ENCODE measurements at places on chromosomes 12 and 14.

- DNase-seq = peak; percentile 26
Observed at GRCh38 chr12:108193917-108194316, 64.8 kb downstream of the WSCD2 start.

DNA sequence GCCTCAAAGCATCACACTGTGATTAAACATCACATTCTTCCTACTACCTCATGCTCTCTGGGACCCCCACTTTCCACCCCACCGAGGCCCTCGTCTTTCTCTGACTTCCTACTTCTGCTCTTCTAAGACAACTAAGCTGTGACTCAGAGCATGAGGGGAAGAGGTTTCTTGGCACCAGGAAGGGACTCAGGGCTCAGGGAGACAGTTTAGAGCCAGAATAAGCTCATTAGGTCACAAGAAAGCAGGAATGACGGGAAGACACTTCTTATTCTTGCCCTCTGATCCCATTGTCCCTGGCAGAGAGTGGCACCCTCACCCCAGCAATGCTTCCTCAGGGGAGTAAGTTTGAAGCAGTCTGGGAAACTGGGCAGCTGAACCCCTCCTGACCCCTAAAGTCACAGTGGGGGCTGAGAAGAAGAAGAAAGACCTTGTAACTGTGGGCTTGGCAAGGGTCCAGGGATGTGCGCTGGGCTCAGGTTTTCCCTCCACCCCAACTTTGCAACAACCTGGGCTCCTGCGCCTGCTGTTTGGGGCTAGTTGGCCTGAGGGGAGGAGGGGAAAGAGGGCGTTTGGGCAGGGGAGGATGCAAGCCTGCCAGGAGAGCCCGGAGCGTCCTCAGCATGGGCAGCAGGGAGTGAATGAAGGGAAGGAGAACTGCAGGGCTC lies 64.6 kb upstream of the ACTN1 start:
- DNase-seq = peak; percentile 87

GRCh38 chr12:2634471-2634870 lies 160.3 kb upstream of the FKBP4 start:
- DNase-seq = no peak

DNA sequence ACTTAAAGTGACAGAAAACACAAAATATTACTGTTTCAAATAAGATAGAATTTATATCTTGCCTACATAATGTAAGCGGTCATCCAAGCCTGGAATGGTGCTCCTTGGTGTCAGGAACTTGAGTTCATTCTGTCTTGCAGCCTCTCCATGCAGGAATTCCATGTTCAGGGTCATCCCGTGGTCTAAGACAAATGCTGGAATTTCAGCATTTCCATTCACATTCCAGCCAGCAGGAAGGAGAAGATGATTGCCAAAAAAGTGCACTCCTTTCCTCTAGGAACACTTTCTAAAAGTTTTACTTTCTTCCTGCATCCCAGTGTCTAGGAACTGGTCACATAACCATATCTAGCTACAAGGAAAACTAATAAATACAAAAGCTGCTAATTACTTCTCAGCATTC lies 106.3 kb downstream of the PTPRO start:
- DNase-seq = no peak

GRCh38 chr12:55695349-55695748 lies 12.4 kb downstream of the ITGA7 start:
- no peak for DNase-seq

Data from Kasumi-1 (cell line).